ENCODE measurements at places on chromosomes 12 and 14.

DNA sequence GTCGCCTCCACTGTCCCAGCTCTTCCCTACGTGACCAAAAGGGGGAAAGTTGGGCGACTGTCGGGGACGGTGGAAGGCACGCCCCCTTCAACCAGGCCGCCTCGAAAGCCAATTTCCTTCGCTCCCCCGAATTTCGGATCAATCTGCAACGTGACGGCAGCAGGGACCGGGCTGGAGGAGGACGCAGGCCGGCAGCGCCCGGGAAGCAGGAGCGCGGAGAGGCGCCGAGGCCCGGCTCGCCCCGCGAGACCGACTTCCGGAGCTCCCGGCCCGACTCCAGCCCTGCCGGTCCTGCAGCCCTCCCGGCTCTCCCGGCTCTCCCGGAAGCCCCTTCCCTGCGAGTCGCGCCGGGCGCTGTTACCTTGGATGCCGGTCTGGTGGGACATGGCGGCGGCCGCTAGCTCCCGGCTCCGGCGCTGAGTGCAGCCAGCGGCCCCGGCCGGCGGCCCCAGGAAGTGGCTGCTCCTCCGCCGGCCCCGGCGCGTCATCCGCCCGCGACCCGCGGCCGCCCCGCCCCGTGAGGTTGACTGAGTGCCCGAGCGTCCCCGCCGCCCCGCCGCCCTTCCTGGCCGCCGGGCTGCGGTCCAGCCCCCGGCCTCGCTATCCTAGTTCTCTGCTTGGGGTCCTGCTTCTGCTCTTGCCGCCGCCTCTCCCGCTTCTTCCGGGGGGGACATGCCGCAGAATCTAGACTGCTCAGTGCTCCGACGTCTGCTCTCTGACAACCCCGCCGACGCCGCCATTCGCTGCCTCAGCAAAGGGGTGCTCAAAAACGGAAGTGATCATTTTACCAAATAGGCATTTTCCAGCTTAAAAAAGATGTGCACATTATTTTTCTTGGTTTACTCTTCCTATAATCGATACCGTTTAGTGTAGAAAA is at the start of gene TWF1:
Gene TWF1 (minus strand): TSS at position 458 of the 877 bp plus-strand sequence. CDS start 72 bp downstream, at position 386.
- peak; percentile 82 for DNase-seq

GRCh38 chr14:104689109-104689880 is at the start of gene INF2:
Gene INF2, plus strand, starts transcription at chr14:104689618. Its CDS starts 11,748 bp downstream, at chr14:104701366.
- peak; percentile 53 for DNase-seq

GRCh38 chr12:94951071-94951934 is 52.2 kb downstream of the NDUFA12 start:
- DNase-seq: no peak

- DNase-seq: no peak
Measured at GRCh38 chr12:86613311-86613710, 357.1 kb upstream of the MGAT4C start.

- DNase-seq: no peak
Measured at GRCh38 chr14:104801520-104802393, 856 bp downstream of the ZBTB42 start.

DNA sequence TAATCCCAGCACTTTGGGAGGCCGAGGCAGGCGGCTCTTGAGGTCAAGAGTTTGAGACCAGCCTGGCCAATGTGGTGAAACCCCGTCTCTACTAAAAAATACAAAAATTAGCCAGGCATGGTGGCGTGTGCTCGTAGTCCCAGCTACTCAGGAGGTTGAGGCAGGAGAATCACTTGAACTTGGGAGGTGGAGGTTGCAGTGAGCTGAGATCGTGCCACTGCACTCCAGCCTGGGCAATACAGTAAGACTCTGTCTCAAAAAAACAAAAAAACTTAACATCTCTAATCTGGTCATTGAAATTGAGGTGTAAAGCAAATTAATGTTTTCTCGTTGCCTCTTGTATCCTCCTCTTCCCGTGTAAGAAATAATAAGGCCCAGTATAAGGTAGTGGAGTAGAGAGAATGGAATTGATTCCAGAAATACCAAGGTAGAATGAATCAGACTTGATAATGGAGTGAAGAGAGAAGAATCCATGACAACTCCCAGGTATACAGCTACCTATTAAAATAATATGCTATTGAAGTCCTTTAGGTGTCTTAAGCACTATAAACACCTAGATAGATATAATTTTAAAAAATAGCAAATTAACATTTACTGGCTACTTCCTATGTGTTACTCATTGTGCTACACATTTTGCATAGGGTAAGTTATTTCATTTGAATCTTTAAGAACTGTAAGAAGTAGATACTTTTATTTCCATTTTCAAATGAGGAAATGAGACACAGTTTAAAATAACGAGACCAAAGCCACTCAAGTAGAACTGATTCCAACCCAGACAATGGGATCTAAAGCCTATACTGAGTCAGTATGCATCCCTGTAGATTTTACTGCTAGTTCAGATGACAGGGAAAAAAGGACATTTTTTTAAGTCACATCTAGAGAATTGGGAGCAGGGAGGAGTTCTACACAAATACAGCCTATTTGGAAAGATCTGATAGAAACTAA is 23.2 kb downstream of the RAP1B start:
- DNase-seq: no peak

DNA sequence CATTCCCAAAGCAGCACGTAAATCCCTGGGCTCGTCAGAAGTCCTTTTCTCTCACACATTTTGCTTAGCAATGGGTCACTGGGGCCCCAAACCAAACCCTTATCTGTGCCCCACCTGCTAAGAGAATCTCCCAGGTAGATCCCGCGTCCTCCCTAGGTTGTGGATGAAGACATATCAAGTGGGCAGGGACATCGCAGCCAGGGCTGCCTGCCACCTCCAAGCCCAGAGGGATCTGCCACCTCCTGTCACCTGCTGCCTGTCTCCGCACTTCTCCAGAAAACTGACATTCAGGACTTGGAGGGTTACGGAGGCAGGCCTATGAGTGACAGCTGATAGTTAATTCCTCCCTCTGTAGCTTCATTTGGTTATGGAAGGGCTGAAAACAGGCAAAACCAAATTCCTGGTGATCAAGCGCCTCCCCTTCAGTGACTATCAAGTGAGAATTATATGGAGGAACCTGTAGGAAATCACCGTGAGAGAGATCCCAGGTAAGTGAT is 19.5 kb downstream of the BCL11B start:
- no peak for DNase-seq

DNA sequence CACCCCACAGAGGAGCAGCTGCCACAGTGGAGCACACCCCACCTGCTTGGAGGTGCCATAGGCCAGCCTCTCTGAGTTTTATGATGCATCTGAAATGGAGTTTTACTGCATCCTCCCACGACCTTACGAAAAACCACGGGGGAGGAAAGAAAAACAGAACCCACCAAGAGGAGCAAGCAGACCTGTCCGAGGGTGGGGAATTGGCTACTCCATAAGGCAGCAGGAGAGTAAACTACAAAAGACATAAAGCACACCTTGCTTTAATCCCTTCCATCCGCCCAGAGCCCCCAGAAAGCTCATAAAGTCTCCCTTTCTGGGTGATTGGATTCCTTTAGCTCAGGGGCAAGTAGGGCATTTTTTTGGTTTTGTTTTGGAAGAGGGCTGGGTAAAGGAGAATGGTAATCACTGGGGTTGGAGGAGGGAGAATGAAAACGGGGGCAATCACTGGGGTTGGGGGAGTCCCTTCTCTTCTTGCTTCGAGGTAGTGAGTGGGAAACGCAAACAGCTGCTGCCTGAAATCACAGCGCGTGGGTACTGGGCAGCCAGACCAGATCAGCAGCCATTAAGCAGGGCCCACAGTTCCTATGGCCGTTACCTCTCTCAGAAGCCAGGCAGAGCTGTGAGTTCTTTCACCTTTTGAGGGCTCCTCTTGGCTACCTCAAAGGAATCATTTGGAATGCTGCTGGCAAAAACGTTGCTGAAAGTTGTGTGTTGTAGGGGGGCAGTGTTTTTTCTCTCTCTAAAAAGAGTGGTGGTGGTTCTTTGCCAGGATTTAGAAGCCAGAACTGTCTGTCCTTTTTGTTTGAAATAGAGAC is 433.6 kb downstream of the ZFP36L1 start:
- no peak for DNase-seq

DNA sequence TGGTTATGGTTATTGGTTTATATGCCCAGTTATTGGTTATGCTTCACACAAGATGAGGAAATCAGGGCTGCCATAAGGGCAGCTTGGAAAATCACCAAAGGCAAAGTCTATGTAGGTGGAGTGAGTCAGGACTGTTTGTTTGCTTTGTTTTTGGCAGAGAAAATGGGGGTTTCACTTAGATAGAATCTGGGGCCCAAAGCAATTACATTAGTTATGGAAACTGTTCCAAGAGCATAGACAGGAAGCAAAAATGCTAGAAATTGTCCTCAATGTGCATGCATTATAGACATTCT is 2.2 kb downstream of the VAMP1 start:
- DNase-seq: no peak

GRCh38 chr14:56049536-56049935 is 68.7 kb upstream of the PELI2 start:
- DNase-seq: no peak

DNA sequence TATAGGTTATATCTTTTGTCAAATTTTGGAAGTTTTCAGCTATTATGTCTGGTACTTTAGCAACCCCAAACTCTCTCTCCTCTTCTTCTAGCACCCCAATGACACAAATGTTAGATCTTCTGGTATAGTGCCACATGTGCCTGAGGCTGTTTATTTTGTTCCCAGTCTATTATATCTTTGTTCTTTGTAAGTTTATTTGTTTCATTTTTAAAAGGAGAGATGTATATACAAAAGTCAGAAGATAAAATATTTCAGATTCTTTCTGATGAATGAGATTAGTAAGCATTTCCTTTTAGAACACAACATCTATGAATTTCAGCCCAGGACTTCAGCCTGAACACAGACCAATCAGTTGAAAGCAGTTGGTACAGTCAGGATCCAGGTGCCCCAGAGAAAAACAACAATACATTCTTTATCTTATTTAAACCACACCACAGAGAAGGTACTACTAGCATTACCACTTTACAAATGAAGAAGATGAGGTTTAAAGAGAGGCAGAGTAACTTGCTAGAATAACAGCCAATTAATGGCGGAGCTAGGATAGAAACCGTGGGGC is 114.1 kb upstream of the BTG1 start:
- DNase-seq: no peak

- DNase-seq: peak; percentile 66
Measured at GRCh38 chr12:47079468-47079980, at the start of the genes AMIGO2 and PCED1B. Gene AMIGO2, minus strand, starts transcription at chr12:47079959. Its CDS starts 957 bp downstream, at chr12:47079002. Gene PCED1B, plus strand, starts transcription at chr12:47079621. Its CDS starts 155,443 bp downstream, at chr12:47235064.
